Activated CD8-positive, alpha-beta memory T cell treated with anti-CD3 and anti-CD28 coated beads, Interleukin-2, amount 50 U/mL, for 4 hours (primary cell): ENCODE measurements at places on chromosomes 6 and 20.

DNA sequence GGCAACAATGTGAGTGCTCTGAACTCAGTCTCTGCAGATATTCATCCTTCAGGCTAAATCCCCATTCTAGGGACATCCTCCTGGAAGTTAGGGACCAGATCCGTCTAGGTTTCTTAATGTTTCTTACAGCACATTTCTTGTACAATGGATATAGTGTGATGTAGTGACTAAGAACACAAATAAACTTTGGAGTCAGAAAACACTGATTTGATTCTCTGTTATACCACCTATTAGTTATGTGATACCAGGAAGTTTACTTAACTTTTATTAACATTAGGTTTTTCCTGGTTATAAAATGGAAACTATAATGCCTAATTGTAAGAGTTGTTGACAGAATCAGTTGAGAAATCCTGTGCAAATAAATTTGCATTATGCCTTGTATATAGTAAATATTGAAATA, 57.6 kb upstream of the KCNQ5 start:
- no peak for DNase-seq

- no peak for DNase-seq
These were observed 59.9 kb downstream of the SLC22A2 start for GRCh38 chr6:160198606-160199211.

- no peak for DNase-seq
These were observed 76.8 kb upstream of the CD93 start for GRCh38 chr20:23162887-23163286.

DNA sequence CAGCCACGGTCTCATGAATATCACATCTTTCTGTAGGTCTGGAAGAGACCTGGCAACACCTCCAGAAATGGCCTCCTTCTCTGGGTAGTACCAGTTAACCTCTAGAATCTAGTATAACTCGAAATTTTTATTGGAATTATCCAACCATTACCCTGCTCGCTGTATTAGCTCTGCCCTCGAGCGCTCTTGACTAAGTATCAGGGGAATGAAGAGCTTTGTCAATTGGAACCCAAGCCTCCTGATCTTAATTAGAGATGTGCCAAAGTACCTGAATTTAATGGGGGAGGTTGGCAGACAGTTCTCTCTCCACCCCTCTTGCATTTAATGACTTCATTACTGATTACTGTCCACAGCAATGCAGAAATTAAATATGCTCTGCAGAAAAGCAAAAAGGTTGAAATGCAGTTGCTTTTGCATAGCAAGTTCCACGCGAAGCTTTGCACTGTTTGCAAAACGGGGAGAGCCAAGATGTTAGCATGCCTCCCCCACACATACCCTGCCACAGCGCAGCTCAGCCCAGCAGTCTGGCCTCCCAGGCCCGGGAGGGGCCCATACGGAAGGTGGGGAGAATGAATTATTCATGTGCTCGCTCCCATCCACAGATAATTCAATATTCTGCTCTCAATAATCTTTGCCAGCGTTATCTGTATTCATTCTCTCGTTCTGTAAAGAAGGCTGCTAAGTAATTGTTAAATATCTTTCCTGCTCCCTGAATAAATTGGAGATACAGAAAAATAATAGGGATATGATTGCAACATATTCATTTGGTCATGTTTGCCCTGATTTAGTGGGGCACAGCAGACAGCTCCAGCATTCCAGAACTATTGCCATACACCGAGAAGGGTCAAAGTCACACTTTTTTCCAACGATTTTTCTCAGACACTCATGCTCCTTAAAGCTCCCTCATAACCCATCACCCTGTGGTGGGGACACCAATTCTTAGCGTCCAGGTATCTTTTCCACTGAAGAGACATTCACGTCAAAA, 305.8 kb downstream of the CDH26 start:
- DNase-seq: no peak

DNA sequence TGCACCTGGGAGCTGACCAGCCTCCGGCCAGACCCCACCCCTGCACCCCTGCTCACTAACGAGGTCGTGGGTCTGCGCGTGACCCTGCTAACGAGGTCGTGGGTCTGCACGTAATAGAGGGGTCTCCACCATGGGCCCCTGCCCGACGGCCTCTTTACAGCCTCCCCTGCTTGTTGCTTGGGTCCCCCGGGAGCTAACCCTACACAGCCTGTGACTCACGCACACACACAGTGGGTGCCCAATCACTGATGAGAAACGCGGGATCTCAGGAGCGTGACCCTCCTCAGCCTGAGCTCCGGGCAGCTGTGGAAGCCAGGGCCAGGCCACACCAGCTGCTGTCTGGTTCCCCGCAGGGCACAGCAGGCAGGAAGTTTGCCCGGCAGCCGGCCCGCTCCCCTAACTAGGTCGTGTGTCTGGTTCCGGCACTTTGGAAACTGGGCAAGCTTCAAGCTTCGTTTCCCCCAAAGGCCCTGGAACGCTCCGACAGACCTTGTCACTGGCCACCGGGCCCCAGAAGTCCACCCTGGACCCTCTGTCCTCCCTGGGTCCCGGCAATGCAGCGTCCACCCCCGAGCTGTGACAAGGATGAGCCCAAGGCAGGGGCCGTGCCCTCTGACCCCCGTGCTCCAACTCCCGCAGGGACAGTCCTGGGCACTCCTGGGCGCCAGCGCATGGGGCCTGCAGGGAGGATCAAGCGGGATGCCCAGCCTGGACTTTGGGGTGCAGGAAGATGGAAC, 767 bp downstream of the PTK6 start:
- peak; percentile 18 for DNase-seq

DNA sequence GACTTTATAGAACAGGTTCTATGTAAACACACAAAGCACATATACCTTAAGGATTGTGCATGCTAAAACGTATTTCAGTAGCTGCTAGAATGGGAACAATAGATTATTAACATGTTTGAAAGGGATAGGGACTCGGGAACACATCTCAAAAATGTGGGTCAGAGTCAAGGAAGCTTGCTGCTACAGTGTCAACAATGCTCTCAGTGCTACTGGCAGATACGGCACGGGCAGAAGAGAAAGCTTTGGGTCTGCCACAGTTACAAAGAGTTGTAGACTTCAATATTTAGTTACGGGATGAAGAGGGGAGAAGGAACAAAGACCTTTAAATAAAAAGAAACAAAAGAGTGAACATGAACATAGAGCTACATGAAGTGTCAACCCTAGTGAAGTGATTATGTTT, 170.5 kb downstream of the BACH2 start:
- no peak for DNase-seq

DNA sequence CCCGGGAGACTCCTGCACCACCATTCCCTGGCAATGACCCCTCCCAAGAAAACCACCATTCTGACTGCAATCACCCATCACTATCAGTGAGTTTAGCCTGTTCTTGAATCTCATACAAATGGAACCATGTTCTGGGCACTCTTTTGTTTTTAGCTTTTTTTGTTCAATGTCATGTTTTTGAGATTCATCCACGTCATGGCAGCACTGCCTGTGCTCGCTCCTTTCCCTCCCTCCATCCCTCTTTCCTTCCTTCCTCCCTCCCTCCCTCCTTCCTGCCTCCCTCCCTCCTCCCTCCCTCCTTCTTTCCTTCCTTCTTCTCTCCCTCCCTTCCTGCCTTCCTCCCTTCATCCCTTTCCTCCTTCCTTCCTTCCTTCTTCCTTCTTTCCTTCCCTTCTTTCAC, 44.4 kb upstream of the PMEPA1 start:
- no peak for DNase-seq

- DNase-seq: no peak
These were observed 44.9 kb downstream of the MDFI start for GRCh38 chr6:41683273-41683522.

GRCh38 chr6:22362361-22362760, 65.5 kb upstream of the PRL start:
- no peak for DNase-seq

DNA sequence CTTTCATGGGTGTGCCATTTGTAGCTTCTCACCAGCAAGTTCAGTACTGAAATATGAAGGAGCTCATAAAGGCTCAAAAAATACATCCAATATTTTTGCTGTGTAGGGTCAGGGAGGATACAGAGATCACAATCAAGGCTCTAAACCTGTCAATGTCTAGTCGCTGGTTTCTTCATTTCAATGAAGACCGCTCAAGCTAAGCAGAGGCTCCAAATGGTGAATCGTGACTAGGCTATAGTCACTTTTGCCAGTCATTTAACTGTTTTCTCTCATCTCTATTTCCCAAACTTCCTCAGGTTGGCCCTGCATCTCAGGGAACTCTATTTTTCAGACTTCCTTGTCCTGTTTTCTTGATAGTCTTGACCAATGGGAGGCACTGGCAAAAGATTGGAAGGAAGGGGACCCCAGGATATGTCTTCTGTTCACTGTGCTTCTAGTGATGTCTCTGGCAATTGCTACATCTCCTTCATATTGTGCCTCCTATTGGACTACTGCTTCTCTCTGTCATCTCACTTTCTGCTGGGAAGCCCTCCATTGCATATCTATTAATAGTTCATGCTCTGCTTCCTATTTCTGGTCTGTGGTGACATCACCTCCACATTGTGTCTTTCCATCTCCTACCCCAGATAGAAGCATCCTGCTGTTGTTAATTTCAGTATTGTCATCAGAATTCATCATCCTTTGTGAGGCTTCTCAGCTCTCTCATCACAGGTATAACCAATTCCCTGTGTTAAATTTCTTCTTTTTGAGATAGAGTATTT, 87.7 kb upstream of the FAM184A start:
- no peak for DNase-seq

GRCh38 chr6:39865011-39865888, 69.0 kb downstream of the MOCS1 start:
- DNase-seq: peak; percentile 54

DNA sequence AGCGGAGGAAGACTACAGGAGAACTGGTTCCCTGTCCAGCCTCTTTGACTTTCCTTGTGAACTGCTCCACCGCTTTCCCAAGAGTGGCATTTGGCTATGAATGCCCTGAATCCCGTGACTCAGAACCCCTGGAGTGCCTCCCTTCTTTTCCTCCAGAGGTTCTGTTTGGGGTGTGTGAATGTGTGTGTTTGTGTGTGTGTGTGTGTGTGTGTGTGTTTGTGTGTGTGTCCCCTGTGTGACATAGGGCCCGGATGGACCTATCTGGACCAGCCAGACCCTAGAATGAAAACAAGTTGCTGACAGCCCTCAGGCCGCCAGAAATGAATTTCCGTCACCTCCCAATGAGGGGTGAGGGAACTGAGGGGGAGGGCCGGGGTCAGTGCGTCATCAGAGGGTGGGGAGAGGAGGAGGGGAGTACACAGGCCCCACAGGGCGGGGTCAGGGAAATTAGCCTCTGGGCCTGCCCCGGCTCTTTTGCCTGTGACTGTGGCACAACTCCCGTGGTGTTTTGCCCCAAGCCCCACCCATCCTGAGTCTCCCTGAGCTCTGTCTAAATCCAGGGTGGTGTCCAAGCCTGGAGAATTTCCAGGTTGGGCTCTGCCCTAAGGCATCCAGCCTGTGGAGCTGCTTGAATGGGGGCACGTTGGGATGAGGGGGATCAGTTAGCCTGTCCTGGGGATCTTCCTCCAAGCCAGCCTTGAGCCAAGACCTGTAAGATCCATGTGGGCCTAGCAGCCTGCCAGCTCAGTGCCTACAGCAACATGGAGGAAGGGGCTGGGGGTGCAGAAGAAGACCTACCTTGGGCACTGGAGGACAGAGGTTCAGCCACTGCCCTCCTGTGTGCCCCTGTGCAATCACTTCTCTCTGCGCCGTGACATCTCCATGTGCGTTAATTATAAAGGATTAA, 15.2 kb upstream of the MRPS18A start:
- no peak for DNase-seq

DNA sequence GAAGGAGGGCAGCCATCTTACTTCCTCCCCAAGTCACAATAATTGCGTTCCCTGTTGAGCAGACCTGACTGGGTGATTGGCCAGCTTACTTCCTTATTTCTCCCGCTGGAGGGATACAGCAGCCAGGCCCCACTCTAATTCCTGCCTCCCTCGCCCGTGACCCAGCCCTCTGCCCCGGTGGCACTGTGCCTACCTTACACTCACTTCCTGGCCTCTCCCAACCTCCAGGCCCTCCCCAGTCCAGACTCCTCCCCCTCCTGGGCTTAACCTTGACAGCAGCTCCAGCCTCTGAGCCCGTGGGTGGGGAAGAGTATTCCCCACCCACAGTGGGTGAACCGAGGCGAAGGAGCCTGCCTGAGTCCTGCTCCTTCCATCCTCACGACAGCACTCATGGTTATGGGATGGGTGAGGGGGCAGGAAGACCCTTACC, 3.0 kb downstream of the BAK1 start:
- no peak for DNase-seq

DNA sequence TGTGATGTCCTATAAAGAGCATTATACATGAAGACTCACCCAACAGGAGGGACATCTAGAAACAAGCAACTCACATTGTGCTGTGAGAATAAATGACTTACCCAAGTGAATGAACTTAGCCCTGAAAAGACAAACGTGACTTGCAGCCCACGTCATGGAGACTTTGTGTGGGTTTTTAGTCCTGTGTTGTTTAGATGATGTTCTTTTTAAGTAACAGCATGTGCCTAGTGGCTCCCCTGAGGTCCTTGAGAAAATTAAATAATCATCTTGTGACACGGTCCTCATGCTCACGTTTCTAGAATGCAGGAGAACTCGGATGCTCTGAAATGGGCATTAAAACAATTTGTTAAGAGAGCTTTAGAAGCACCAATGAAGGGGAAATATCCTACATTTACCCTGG, 165.1 kb downstream of the SASH1 start:
- no peak for DNase-seq

GRCh38 chr6:126888727-126889725, 229.4 kb upstream of the RSPO3 start:
- DNase-seq: no peak

DNA sequence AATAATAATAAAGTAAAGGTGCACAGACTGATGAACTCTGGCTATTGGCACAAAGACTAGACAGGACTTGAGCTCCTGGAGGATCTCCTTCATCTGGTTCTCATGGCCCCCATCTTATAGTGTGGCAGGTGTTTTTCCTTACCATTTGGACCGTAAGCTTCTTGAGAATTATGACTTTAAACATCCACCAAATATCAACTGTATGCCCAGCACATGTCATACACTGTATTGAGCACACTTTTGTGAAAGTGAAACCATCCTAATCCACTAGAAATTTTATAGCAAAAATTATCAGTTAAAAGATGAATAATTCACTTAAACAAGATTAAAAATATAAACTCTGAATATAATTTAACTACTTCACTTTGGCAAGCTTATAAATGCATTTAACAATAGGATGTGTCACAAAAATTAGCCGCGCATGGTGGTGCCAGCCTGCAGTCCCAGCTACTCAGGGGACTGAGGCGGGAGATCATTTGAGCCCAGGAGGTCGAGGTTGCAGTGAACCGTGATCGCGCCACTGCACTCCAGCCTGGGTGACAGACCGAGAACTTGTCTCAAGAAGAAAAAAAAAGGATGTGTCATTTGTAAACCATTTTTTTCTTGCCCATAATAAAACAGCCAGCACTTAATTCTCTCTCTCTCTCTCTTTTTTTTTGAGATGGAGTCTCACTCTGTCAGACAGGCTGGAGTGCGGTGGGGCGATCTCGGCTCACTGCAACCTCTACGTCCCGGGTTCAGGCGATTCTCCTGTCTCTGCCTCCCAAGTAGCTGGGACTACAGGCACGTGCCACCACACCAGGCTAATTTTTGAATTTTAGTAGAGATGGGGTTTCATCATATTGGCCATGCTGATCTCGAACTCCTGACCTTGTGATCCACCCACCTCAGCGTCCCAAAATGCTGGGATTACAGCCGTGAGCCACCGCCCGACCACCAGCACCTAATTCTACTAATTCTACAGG, 9.1 kb downstream of the HIVEP2 start:
- DNase-seq: peak; percentile 24
